ENCODE measurements at places on chromosomes 6 and 20. TPM values are rescaled to one million over a fixed set of nuclear protein-coding genes. Genes with fewer than 3 reads are reported as not detected.
A peak's percentile ranks its signal among the peaks of the same experiment; 100 is the strongest.

GRCh38 chr6:134422426-134423231, 104.7 kb upstream of the SGK1 start:
- H3K4me3 ChIP-seq = no peak overlapping the region
- H3K27me3 ChIP-seq = no peaks in the 10 kb centered on the region
- H3K36me3 ChIP-seq = no peaks in the 10 kb centered on the region

GRCh38 chr6:11763460-11764249, 14.9 kb downstream of the ADTRP start:
- no peaks in the 10 kb centered on the region for H3K27me3 ChIP-seq
- H3K36me3 ChIP-seq = no peaks in the 10 kb centered on the region
- no peak for DNase-seq
- H3K4me1 ChIP-seq = no peaks in the 10 kb centered on the region
- H3K27ac ChIP-seq = no peak overlapping the region
- no peak overlapping the region for H3K4me3 ChIP-seq

- H3K36me3 ChIP-seq = no peaks in the 10 kb centered on the region
- H3K27ac ChIP-seq = no peak overlapping the region
Measured at GRCh38 chr6:34316431-34317171, 67.8 kb upstream of the SMIM29 start.

- DNase-seq = no peak
- no peaks in the 10 kb centered on the region for H3K4me1 ChIP-seq
- H3K4me3 ChIP-seq = no peak overlapping the region
- H3K27ac ChIP-seq = no peak overlapping the region
Measured at GRCh38 chr20:37238426-37238825, 23.2 kb downstream of the GHRH start.

GRCh38 chr6:1363298-1363697, 26.1 kb upstream of the FOXF2 start:
- H3K27ac ChIP-seq = no peak overlapping the region
- peaks cover 40% of the 10 kb centered on the region for H3K27me3 ChIP-seq
- no peaks in the 10 kb centered on the region for H3K4me1 ChIP-seq

DNA sequence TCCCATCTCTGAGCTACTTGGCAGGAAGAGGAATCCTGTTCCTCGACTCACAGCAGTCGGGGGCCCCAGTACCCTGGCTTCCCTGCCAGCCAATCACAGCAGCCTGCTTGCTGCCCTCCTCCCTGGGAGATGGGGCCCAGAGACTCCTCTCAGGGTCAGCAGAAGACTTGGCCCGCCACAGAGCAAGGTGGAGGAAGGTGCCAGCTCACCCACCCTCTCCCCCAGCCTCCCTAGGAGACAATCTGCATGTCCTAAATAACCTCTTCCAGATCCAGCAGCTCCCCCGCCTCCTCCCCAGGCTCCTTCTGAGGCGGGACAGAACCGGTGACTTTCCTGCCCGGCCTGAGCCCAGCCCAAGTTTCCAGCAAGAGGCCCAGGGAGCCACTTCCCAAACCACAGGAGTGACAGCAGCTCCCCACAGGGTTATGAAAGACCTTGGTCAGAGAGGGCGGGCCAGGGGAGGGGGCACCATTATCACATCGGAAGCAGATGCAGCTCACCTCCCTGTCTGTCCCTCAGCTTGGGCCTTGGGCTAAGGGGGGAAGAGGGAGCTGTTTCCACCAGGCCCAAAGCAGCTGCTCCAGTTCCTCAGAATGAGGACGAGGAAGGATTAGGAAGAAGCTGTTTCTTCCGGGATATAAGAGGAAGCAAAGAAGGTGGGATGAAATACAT, 2.3 kb downstream of the CCND3 start:
- H3K4me1 ChIP-seq = peaks cover 27% of the 10 kb centered on the region
- peak overlapping the region; percentile 46 for H3K27ac ChIP-seq
- H3K4me3 ChIP-seq = no peak overlapping the region
- peaks cover 8% of the 10 kb centered on the region for H3K36me3 ChIP-seq
- H3K27me3 ChIP-seq = no peaks in the 10 kb centered on the region

DNA sequence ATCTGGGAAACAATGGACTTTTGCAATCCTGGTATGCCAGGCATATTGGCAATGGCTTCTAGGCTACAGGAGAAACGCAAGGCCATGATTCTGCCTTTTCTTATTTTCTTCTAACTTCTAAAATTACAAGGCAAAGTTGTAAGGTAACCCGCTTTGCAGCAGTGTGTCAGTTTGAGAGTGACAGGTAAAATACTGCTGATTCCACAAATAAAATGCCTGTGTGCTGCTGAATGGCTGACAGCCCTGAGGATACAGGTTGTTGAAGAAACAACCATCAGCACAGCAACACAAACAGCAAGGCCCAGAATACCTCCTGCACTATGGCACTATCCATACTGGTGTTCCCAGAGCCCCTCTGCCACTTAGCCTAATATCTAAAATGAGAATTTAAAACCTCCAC, 37.1 kb downstream of the SLC17A1 start:
- H3K36me3 ChIP-seq = no peaks in the 10 kb centered on the region
- no peaks in the 10 kb centered on the region for H3K4me1 ChIP-seq
- H3K4me3 ChIP-seq = no peak overlapping the region

DNA sequence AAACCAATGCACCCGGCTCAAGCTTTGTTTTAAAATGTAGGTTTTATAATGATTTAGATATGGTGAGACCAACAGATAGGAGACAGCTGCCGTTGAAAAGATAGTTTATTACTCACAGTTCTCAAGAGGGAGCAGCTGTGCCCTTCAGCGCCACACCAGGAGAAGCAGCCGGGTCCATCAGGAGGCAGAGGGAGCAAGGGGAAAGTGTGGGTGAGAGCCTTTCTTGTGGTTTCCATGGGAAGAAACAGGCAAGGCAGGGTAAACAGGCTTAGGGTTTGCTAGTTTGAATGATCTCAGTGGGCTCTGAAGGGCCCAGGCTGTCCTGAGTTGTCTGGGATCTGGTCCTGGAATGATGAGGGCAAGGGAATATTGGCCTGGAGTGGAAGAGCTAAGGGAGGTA, 117.7 kb upstream of the PLCB4 start:
- no peak for DNase-seq
- H3K4me3 ChIP-seq = no peak overlapping the region
- H3K36me3 ChIP-seq = no peaks in the 10 kb centered on the region
- H3K27ac ChIP-seq = no peak overlapping the region
- H3K27me3 ChIP-seq = no peaks in the 10 kb centered on the region
- no peaks in the 10 kb centered on the region for H3K4me1 ChIP-seq

DNA sequence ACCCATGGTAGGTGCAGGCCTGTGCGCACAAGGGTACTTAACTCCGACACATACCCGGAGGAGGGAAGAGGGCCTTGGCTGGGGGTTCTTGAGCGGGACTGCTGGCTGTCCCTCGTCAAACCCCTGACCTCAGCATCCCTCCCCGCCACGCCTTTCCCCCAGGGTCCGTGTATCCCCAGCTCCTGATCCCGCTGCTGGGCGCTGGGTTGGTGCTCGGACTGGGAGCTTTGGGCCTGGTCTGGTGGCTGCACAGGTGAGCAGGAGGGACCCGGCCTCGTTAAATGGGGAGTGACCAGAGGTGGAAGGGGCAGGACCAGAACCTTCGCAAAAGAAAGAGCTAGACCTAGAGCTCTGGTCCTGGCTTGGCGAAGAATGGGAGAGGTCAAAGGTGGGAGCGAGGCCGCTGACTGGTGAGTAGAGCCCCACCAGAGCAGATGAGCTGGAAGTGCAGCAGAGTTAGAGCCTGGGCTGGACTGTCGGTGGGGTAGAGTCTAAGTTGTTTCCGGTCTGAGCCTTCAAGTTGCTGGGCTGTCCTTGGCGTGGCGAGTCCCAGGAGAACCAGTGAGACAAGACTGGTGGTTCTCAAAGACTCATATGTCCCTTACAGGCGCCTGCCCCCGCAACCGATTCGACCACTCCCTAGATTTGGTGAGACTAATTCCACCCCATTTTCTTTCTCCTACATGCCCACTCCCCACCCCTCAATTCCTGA, 963 bp downstream of the MPIG6B start:
- no peaks in the 10 kb centered on the region for H3K27me3 ChIP-seq
- H3K4me1 ChIP-seq = peaks cover 6% of the 10 kb centered on the region
- no peak for DNase-seq
- no peak overlapping the region for H3K27ac ChIP-seq
- H3K36me3 ChIP-seq = peaks cover 19% of the 10 kb centered on the region
- H3K4me3 ChIP-seq = no peak overlapping the region

DNA sequence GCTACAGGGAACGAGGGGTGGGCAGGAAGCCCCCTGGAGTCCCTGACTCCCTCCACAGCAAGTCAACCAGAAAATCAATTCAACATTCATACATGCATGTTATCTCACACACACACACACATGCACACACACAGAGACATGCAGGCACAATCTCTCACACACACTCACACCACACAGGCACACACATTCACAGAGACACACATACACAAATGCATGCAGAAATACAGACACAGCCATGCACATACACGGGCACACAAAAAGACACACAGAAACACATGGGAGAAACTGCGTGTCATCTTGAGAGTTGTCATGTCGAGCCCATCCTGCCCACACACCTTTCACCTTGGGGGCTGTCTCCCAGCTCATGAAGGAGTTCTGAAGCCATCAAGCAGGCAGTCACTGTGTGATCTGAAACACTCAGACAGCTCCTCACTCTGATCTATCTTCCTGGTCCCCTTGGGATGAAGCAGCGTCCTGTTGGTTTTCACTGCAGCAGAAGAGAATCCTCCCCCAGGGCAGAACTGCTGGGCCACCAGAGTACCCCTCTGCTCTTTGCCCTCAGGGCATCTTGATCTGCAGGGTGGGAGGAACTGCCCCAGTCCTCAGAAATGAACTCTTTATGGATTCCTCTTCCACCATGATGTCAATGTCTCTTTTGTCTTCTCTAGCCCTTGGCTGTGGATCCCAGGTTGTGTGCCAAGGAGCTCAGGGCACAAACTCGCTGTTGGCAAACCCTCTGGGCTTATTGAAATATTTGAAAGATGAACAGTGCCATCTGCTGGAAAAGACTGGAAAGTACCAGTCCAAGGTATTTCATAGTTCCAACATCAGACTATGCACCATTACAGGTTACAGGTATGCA, 8.8 kb downstream of the RAET1L start:
- H3K27ac ChIP-seq = no peak overlapping the region
- H3K4me3 ChIP-seq = no peak overlapping the region
- DNase-seq = peak; percentile 82
- H3K27me3 ChIP-seq = peaks cover 54% of the 10 kb centered on the region

DNA sequence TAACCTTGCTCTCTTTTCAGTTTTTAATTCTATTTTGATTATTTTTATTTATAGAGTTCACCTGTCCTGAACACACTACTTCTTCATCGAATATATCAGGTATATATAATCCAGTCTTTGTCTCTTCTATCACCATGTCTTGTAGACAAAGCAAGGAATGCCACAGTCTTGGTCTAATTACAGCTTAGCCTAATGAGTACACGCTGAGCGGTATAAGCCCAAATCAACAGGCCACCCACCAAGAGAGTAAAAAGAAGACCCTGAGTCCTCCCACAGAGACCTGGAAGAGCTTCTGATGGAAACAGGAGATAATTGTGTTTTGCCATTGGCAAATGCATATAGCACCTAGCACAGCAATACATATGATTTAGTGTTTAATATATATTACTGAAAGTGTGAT, 68.7 kb upstream of the TCF21 start:
- no peak for DNase-seq
- no peaks in the 10 kb centered on the region for H3K4me1 ChIP-seq
- peaks cover 18% of the 10 kb centered on the region for H3K27me3 ChIP-seq
- H3K27ac ChIP-seq = no peak overlapping the region
- H3K36me3 ChIP-seq = no peaks in the 10 kb centered on the region

GRCh38 chr20:20956513-20956931, 149.6 kb downstream of the LINC00237 start:
- H3K4me1 ChIP-seq = no peaks in the 10 kb centered on the region
- no peak overlapping the region for H3K4me3 ChIP-seq
- no peak for DNase-seq
- no peaks in the 10 kb centered on the region for H3K36me3 ChIP-seq
- peaks cover 31% of the 10 kb centered on the region for H3K27me3 ChIP-seq

DNA sequence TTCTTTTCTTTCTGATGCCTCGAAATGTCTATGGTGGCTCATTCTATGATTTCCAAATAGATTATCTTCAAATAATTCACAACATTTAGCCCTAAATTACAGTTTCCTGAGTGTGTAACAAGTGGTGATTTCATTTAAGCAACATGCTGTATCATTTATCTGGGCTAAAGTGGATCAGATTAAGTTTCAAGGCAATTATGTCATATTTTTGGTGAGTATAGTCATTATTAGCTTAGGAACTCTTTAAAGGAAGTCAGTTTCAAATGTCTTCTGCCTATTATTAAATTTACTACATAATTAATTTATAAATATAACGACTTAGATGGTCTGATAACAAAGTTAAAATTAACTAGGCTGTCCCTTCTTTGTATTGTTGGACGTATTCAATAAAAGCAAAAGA, 847.9 kb upstream of the FLRT3 start:
- DNase-seq = no peak
- H3K4me1 ChIP-seq = no peaks in the 10 kb centered on the region
- H3K4me3 ChIP-seq = no peak overlapping the region
- H3K36me3 ChIP-seq = no peaks in the 10 kb centered on the region
- no peak overlapping the region for H3K27ac ChIP-seq

- no peaks in the 10 kb centered on the region for H3K4me1 ChIP-seq
- H3K27ac ChIP-seq = no peak overlapping the region
- H3K4me3 ChIP-seq = no peak overlapping the region
- no peak for DNase-seq
Measured at GRCh38 chr6:29679962-29680361, 990 bp downstream of the ZFP57 start.

DNA sequence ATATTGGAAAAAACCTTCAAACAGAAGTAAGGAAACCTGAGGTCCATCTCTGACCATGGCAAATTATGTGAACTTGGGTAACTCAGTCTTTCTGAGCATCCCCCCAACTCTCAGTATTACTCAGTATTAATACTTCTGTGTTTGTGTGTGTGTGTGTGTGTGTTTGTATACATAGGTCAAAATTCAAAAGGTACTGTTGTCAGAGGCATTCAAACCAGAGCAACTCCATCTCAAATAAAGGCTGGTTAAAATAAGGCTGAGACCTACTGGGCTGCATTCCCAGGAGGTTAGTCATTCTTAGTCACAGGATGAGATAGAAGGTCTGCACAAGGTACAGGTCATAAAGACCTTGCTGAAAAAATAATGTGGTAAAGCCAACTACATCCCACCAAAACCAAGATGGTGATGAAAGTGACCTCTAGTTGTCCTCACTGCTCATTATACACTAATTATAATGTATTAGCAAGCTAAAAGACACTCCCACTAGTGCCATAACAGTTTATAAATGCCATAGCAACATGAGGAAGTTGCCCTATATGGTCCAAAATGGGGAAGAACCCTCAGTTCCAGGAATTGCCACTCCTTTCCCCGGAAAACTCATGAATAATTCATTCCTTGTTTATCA, 33.3 kb upstream of the SLC22A16 start:
- no peaks in the 10 kb centered on the region for H3K27me3 ChIP-seq
- no peak for DNase-seq
- H3K4me3 ChIP-seq = no peak overlapping the region
- no peaks in the 10 kb centered on the region for H3K36me3 ChIP-seq

Gene NKX2-2
- 78.8 TPM for total RNA-seq

Gene EMILIN3
- 1.7 TPM for total RNA-seq

Gene MYMX
- total RNA-seq = not detected
